Ammon's horn (tissue), 1 donor: ENCODE measurements at places on chromosomes 13 and 19.

DNA sequence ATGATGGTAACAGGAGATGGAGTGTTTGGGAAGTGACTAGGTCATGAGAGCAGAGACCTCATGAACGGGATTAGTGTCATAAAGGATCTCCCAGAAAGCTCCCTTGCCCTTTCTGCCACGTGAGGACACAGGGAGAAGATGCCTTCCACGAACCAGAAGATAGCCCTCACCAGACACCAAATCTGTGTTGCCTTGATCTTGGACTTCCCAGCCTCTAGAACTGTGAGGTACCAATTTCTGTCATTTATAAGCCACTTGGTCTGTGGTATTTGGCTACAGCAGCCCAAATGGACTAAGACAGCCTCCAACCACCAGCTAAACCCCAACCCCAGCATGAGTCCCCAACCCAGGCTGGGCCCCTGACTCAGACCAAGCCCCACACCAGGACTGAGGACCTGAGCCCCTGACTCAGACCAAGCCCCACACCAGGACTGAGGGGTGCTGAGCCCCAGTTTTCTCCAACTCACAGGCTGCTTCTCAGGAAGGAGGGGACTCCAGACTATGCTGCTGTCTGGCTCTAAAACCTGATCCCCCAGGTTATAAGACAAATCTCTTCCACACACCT is 54.1 kb downstream of the PTPRS start:
- DNase-seq = no peak

DNA sequence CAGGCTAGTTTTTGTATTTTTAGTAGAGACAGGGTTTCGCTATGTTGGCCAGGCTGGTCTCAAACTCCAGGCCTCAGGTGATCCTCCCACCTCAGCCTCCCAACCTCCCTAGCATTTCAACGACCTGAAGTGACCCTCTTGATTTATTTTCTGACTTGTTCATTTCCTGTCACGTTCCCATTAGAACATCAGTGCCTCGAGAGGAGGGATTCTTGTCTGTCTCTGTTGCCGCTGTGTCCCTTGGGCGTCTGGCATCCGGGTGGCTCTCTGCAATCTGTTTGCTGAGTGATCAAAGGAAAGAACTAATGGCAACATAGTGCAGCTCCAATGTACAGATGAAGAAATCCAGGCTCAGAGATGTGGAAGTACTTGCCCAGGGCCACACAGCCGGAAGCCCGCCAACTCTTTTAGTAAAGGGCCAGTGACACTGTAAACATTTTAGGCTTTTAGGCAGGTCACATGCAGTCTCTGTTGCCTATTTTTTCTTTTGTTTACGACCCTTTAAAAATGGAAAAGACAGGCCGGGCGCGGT is 47.5 kb downstream of the NFIC start:
- DNase-seq = no peak

GRCh38 chr13:46587807-46588418 is 34.9 kb downstream of the LRCH1 start:
- no peak for DNase-seq

DNA sequence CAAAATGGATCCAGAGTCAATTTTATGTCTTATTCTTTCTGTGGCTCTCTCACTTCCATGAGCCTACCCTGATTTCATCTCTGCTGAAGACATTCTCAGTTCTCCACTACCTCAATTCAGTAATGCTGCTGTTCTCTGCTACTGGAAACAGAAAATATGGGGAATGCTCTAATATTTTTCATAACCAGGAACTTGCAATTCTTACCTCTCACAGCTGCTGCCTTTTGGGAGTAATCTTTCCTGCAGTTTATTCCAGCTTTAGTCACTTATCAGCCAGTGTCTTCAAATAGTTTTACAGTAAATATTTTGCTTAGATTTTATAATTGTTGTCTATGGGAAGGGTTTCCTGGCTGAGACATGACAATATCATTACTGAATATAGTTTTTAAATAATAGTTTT is 145.1 kb upstream of the UFM1 start:
- DNase-seq = no peak

GRCh38 chr13:30107121-30107520 is 200.2 kb downstream of the KATNAL1 start:
- DNase-seq = peak; percentile 56

GRCh38 chr19:19417628-19418245 is 12.3 kb downstream of the GATAD2A start:
- DNase-seq = no peak

DNA sequence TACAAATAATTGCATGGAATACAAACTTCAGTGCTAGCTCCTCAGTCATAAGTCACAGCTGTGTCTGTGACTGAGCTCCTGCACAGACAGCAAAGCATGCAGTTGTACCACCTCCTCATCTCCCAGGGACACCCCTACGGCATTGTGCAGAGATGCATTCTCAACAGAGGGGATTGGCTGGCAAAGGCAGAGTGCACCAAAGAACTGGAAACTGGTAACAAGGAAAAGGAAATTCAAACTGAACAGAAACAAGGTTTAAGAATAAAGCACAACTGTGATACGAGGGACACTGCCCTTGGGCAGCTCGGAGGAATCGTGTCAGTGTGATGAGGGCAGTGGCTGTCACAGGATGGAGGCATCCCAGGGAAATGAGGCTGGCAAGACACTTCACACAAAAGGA is 126.1 kb upstream of the SOX1 start:
- no peak for DNase-seq

GRCh38 chr19:6482343-6482686 is 728 bp upstream of the DENND1C start:
- DNase-seq = no peak

- DNase-seq = no peak
Observed at GRCh38 chr19:48561412-48561811, 9.4 kb downstream of the SULT2B1 start.

DNA sequence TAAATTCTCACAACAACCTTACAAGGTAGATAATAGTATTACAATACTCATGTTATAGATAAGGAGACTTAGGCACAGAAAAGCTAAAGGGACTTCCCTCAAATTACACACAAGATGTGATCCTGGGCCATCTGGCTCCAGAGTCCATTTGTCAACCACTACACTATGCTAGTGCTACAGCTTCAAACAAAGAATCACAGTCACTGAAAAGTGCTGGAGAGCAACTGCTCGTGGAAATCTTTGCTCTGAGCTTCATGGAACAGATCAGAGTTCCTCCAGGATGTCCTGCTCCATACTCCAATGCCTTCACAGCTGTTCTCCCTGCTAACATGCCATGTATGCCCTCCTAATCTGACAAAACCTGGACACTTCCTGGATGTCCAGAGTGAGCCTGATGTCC is 271.2 kb downstream of the ENOX1 start:
- peak; percentile 9 for DNase-seq

GRCh38 chr13:26022538-26023292 is 29.1 kb downstream of the SHISA2 start:
- no peak for DNase-seq

- DNase-seq = no peak
Observed at GRCh38 chr13:28313579-28313978, 175.2 kb downstream of the PAN3 start.

- DNase-seq = no peak
Observed at GRCh38 chr13:21974741-21975140, 303.9 kb downstream of the FGF9 start.

GRCh38 chr13:50055454-50055853 is 40.2 kb downstream of the KCNRG start:
- no peak for DNase-seq

DNA sequence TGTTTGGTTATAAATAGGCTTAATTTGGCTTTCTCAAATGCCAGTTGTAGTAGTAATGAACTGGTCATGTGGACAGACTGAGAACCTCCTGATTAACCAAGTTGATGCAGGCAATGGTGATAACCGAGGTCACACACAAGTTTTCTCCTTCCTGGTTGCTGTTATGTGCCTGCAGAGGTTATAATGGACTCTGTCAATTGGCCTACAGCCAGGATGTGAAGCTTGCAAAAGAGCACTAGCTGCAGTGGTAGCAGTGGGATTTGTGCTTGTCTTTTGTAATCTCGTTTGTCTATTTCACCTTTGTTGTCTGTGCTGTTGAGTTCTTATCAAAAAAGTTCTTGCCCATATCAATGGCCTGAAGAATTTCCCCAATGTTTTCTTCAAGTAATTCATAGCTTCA is 20.6 kb downstream of the OR10H3 start:
- no peak for DNase-seq

GRCh38 chr13:44287958-44288357 is 85.7 kb upstream of the SERP2 start:
- no peak for DNase-seq
